ENCODE measurements at places on chromosomes 5 and 9.

GRCh38 chr5:153276151-153276550, 214.3 kb upstream of the GRIA1 start:
- no peak for DNase-seq

GRCh38 chr5:161934486-161934885, 86.6 kb downstream of the GABRA1 start:
- DNase-seq: no peak

GRCh38 chr5:143314659-143315058, 88.8 kb downstream of the NR3C1 start:
- no peak for DNase-seq

DNA sequence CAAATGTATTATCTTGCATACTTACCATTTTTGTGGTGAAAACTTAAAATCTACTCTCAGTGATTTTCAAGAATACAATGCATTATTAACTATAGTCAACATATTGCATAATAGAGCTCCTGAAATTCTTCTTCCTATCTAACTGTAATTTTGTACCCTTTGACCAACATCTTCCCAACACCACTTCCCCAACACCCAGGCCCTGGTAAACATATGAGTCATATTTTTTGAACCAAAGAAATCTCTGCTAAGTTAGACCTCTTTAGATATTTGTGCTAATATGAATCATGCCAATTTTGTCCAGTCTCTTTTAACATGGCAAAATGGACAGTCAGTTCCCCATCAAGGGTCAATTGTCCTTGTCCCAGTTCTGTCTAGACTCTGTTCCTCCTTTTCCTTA, 18.5 kb upstream of the RGS7BP start:
- no peak for DNase-seq

GRCh38 chr5:179973391-179973790, 65.7 kb upstream of the TBC1D9B start:
- no peak for DNase-seq

DNA sequence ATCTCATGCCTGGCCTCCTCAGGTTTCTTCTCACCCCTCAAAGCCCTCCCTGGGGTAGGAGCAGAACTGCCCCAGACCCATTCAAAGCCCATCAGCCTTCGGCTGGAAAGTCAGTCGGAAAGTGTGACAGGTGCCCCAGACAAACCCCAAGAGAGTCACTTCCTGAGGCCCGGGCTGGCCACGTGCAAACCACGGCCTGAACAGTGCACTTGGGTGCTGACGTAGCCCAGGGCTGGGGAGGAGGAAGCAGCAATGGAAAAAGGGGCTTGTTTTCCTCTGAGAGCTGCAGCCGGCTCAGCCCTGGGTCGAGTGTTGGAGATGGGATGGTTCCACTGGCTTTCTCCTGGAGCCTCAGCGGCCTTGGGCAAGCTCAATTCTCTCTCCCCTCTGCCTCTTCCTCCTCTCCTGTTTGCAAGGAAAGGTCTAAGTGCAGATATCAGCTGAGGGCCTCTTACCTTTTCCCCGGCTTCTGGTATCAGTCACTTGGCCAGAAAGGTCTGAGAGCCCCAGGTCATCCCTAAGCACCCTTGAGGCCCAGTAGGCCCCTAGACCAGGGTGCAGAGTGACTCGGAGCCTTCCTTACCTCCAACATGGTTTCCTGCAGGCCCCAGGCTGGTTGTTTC, 5.9 kb upstream of the EGR1 start:
- no peak for DNase-seq

DNA sequence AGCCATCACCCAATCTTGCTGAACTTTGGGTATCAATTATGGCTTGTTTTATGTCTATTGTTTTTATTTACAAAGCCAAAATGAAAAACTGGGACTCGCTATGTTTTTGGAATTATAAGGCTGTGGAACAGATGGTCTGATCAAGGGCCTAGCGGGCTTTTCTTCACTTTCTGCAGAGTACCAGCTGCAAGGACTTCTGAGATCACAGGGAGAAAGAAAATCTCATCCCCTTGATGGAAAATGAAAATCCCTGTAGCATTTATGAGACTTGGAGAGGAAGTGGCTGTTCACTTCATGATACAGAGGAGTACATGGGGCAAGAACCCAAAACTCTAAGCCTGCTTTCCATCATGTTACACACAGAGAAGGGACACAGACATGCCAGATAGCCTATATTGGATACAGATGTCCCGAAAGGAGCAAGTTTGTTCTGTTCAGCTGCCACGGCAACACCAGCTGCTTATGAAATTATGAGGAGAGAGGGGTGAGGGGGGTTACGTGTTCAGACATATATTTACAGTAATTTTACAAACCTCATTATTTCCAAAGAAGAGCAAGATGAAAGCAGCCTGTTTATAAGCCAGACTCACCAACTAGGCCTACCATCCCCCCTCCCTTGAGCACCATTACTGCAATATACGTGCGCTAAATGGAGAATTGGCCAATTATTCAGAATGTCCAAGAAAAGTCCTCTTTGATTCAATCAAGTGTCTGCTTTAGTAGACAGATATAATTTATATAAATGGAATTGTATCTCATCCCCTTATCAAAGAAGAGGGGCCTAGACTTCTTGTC, 220.0 kb downstream of the MARCHF11 start:
- DNase-seq: no peak

DNA sequence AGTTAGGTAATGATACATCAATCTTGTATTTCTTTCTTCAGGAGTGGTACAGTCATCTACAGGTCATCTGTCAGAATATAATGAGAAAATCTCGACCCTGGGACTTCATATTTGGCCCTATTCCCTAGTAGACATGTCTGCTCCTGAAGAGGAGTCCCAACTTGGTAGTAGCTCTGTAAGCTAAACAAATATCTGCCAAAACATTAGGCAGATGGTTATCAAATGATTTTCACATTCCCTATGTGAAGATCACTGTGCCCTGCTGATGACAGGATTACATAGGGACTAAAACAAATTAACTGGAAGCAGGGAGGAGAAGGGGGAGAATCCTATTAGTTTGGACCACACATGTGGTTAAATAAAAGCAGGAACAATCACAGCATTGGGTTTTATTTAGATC, 138.6 kb upstream of the NFIB start:
- DNase-seq: no peak

DNA sequence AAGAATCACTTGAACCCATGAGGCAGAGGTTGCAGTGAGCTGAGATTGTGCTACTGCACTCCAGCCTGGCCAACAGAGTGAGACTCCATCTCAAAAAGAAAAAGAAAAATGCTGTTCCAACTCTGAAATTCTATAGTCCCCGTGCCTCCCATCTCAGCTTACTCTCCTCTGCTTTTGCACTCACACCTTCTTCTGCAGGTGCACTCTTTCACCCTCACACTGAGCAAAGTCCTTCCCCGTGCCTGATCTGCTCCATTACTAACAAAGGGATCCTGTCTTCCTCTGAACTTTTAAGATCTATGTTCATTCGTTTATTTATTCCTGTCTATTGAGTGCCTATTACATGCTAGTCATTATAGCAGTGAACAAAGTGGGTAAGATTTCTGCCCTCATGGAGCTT, 47.8 kb downstream of the SUSD1 start:
- DNase-seq: no peak

DNA sequence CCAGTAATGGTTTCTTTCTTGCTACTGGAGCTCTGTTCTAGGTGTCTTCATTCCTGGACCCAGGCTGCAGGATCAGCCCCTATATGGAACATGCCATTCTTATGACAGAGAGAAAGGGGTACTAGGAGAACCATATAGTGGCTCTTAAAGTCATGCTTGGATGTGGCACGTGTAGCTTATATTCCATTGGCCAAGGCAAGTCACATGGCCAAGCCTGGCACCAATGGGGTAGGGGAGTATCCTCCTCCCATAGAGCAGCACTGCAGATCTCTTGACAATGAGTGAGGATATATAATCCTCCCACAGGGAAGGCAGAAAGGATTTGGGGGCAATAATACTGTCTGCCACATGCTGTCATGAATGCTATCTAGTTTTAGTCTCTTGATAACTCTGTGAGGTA, 193.3 kb downstream of the PALM2AKAP2 start:
- DNase-seq: no peak

- DNase-seq: no peak
Observed at GRCh38 chr9:14435871-14436270, 121.9 kb upstream of the NFIB start.

DNA sequence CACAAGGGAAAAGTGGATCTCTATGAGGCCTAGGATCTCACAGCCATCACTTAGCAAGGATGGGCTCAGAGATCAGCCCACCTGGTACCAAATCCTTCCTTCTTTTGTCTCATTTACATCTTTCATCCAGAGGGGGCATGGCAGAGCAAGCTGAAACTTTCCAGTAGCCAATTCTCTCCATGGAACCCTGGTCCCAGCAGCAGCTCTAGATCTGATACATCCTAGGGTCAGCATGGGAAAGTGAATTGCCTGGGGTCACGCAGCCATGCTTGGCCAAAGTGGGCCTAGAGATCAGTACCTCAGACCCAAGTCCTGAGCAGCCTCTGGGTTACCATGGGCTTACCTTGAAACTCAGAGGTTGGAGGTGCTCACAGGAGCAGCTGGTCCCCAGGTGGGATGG, 170.5 kb downstream of the GABBR2 start:
- DNase-seq: no peak

DNA sequence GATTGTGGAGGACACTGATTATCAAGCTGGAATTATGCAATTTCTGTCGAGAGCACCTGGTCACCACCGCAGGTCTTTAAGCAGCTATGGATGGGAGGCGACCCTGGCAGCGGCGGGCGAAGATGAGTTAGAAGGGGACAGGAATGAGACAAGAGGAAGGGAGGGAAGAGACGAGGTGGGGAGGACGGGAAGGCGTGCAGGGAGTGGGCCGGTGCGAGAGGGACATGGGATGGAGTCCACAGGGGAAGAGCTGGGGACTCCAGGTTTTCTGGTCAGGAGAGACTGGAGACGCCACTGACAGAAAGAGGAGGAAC, 192.3 kb downstream of the MELK start:
- no peak for DNase-seq

- DNase-seq: no peak
Observed at GRCh38 chr9:72949918-72950325, 2.9 kb downstream of the ALDH1A1 start.

- no peak for DNase-seq
Observed at GRCh38 chr5:155144956-155145355, 131.4 kb downstream of the KIF4B start.

GRCh38 chr5:172920995-172921394, 38.2 kb upstream of the RPL26L1 start:
- no peak for DNase-seq

- DNase-seq: no peak
Observed at GRCh38 chr5:134059758-134060495, 54.6 kb upstream of the TCF7 start.

GRCh38 chr9:38339087-38339486, 53.4 kb upstream of the ALDH1B1 start:
- DNase-seq: no peak

DNA sequence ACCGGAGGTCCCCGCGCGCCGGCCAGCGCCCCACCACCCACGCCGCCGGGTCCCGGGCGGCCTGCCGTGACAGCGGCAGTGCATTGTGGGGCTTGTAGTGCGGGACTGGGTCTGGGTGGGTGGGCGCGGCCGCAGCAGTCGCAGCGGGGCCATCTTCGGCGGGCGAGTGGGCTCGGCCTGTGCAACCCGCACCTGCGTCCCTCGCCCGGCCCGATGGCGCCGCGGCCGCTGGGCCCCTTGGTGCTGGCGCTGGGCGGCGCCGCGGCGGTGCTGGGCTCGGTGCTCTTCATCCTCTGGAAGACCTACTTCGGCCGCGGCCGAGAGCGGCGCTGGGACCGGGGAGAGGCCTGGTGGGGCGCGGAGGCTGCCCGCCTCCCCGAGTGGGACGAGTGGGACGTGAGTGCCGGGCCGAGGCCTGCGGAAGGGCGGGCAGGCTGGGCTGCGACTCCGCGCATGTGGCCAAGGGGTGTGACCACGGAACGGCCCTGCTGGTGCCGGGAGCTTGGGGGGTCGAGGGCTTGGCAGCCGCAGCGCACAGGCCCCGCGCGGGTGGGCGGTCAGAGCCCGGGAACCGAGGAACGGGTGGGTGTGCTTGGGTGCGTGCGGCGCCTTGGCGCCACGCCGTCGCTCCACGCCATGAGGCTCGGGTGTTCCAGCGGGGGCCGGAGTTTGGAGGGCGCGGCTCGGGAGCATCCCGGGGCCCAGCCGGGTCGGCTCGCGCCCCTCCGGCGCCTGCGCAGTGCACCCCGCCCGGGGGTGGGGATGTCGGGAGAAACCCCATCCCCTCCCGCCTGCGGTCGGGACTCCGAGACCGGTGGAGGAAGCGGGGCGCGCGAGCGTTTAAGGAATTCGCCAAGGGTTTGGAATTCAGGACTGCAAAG, at the start of gene ARL10:
ARL10 (plus strand) TSS at position 137 of the 881 bp plus-strand sequence; CDS start at position 214, 77 bp downstream.
- peak; percentile 30 for DNase-seq

DNA sequence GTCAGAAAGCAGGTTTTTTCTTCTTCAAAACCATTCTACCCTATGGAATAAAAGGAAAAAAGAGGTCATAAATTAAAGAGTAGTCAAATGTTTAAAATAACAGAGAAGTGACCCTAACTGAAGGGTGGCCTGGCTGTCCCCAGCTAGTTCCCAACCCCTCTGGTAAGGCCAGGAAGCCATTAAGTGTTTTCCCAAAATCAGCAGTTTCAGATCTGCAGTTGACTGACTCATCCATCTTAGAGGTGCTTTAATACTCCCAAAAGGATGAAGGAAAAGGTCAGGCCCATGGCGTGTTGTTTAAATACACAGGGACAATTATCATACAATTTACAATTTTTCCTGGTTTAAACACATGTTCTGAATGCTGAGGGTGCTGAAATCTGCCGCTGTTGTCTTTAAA, 47.9 kb upstream of the TBC1D9B start:
- no peak for DNase-seq

GRCh38 chr5:79508354-79508753, 5.6 kb downstream of the HOMER1 start:
- DNase-seq: no peak

DNA sequence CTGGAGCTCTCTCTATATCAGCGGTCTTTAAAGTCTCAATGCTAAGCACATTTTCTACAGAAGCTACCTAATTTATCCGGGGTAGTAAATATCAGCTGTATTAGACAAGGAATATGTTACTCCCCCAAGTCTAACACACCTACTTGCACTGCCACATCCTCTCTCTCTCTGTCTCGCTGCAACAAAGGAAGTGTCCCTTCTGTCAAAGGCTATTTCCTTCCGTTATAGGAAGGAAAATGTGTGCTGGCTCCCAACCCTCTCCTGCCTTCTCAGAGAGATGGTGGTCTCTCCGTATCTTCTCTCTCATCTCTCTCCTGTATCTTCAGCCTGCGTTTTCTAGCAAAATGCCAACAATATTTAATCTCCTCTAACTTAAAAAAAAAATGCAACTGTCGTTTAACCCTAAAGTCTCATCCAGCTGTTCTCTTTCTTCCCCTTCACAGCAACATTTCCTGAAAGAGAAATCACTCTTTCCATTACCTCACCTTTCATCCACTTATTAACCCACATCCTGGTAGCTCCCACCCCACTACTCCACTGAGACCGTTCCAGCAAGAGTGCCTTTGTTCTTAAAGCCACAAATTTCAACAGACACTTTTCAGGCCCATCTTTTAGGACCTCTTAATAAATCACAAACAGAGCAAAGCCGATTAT, 2.3 kb downstream of the TTF1 start:
- no peak for DNase-seq

DNA sequence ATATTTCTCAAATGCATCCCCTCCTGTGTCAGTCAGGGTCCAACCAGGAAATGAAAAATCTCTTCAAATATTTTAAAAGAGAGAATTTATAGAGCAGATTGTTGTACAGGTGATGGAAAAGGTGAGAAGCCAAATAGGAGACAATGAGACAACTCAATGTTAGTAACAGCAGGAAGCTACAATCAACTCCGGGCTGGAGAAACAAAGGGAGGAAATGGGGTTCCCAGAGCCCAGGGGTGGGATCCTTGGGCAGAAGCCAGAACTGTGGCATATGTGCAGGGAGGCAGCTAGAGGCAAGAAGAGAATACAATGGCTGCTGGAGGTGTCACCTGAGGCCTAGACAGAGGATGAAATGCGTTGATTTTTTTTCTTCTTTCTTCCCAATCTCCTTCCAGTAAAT, 361.8 kb upstream of the ACTBL2 start:
- no peak for DNase-seq
